Omental fat pad (tissue), 4 donors: ENCODE measurements at places on chromosomes 16 and 17. TPM values are rescaled to one million over a fixed set of nuclear protein-coding genes. Genes with fewer than 3 reads are reported as not detected.

The PLD6 gene
- 5.3 TPM for total RNA-seq

The TEX19 gene
- not detected for total RNA-seq

DNA sequence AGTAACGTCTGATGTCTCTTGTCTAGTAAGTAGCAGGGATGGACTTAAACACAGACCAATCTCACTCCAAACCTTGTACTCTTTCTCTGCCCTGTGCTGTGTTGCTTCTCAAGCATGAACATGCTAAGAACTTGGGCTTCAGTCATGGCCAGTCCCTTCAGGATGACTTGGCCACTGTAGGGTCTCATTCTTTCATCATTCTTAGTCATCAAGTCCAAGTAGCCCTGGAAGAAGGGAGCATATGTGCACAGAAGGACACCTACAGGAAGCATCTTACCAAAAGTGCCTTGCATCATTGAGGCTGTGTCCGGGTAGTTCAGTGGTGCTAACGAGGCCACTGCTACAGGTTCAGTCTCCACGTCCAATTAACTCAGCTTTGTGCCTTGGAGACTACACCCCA is 80.7 kb downstream of the CDK5R1 start:
- DNase-seq = no peak

DNA sequence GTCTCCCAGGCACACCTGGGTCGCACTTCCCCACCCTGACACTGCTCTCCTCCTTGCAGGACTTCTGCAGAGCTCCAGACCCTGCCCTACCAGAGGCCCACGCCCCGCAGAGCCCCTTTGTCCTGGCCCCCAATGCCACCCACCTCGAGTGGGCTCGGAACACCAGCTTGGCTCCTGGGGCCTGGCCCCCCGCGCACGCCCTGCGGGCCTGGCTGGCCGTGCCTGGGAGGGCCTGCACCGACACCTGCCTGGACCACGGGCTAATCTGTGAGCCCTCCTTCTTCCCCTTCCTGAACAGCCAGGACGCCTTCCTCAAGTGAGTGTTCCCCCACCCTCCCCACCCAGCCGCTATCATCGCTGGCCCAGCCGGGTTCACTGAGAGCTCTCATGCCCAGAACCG is 79.6 kb downstream of the MGAT5B start:
- no peak for DNase-seq

GRCh38 chr16:54341892-54342776 is 55.5 kb upstream of the IRX3 start:
- no peak for DNase-seq

DNA sequence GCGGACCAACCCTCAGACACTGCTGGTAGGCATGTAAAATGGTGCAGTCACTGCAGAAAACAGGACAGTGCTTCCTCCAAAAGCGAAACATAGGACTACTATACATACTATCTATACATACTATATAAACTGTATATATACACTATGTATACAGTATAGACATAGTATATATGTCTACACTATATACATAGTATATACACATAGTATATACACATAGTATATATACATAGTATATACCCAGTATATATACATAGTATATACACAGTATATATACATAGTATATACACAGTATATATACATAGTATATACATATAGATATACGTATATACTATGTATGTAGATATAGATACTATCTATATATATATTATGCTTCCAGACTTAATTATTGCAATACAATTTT is 6.4 kb upstream of the USP36 start:
- DNase-seq = no peak
